NCI-H1417 treated with DMSO at 0.1 percent for 48 hours (cell line): ENCODE measurements at places on chromosomes 6 and 20.

- DNase-seq = no peak
These were observed 26.9 kb downstream of the ARMC2 start for GRCh38 chr6:108875161-108875555.

DNA sequence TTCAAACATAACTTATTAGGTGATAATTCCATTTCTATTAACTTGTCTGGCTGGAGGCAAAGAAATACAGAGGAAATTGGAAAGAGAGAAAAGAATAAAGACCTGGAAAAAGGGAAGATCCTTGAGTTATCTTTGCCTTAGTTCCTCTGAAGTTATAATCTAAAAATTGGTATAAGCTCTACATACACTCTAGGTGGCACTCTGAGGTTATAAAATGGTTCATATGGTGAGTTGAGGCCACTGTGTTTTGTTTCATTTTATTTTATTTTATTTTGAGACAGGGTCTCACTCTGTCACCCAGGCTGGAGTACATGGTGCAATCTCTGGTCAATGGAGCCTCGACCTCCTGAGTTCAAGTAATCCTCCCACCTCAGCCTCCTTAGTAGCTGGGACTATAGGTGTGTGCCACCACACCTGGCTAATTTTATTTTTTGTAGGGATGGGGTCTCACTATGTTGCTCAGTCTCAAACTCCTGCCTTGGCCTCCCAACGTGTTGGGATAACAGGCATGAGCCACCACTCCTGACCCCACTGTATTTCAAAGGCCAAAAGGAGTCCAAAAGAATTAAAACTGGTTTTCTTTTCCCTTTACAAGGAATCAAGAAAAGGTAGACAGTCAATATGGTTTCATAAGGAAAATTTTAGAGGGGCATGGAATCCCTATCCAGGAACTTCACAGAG is 19.4 kb downstream of the GPX6 start:
- no peak for DNase-seq

- DNase-seq = no peak
These were observed 121.0 kb downstream of the BTBD9 start for GRCh38 chr6:38518511-38519304.

GRCh38 chr6:7640607-7641577 is 50.9 kb downstream of the SNRNP48 start:
- no peak for DNase-seq

DNA sequence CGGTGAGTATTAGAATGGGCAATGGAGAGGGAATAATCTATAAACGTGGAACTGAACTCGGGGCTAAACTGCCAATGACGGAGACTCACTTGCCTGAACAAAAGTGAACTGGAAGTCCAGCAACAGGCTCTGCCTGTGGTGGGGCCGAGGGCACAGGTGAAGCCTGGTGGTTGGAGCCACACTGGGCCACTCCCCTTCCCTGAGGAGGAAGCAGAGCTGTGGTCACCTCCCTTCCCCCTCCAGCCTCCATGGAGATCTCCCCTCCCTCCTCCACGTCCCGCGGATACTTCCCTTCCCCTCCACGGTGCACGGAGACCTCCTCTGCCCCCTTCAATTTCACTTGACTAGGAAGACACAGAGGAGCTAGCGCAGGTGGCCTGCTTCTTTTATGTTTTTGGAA is 14.7 kb upstream of the DSP start:
- no peak for DNase-seq

GRCh38 chr6:142376800-142377496 is 75.1 kb downstream of the ADGRG6 start:
- peak; percentile 88 for DNase-seq

- no peak for DNase-seq
These were observed 261.9 kb downstream of the PHF3 start for GRCh38 chr6:63897459-63897858.

GRCh38 chr6:22470454-22471131 is 98.8 kb upstream of the HDGFL1 start:
- no peak for DNase-seq

DNA sequence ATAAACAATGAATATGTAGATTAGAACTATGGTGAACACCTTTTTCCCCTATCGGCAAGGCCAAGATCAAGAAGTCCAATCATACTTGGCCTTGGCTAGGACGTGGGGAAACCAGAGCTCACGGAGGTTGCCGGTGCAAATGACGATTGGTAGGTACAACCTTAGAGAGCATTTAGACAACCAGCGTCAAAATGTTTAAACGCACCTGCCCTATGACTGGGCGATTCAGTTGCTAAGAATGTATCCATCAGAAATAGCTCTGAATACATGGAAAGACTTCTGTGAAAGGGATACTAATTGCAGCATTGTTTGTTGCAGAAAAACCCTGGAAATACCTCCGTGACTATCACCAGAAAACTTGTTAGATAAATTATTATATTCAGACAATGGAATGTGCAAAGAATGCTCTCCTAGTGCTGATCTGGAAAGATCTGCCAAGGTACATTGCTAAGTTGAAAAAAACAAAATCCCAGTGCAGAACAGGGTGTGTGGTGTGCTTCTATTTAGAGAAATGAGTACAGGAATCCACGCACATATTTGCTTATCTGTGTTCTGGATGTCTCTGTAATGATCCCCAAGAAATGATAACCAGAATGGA is 48.0 kb upstream of the PTPN1 start:
- DNase-seq = no peak

DNA sequence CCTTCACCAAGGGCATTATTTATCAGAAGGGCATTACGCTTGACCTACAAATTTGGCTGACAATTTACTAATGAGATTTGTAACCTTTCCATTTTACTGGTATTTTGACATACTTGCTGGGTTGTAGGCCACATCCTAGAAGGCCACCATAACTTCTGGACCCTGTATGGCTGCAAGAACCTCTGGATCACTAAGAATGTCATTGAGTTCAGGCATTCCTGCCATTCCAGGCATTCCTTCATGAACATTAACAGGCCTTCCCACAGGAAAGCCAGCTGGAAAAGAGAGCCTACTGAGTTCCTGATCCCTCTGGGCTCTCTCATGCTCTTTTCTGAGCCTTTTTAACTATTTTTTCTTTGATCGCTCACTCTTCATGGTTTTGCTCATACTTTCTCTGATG is 28.4 kb upstream of the SLC35A1 start:
- no peak for DNase-seq

GRCh38 chr6:33945931-33946330 is 142.1 kb upstream of the MLN start:
- DNase-seq = no peak

GRCh38 chr6:36230371-36230770 is 33.8 kb downstream of the BRPF3 start:
- no peak for DNase-seq

DNA sequence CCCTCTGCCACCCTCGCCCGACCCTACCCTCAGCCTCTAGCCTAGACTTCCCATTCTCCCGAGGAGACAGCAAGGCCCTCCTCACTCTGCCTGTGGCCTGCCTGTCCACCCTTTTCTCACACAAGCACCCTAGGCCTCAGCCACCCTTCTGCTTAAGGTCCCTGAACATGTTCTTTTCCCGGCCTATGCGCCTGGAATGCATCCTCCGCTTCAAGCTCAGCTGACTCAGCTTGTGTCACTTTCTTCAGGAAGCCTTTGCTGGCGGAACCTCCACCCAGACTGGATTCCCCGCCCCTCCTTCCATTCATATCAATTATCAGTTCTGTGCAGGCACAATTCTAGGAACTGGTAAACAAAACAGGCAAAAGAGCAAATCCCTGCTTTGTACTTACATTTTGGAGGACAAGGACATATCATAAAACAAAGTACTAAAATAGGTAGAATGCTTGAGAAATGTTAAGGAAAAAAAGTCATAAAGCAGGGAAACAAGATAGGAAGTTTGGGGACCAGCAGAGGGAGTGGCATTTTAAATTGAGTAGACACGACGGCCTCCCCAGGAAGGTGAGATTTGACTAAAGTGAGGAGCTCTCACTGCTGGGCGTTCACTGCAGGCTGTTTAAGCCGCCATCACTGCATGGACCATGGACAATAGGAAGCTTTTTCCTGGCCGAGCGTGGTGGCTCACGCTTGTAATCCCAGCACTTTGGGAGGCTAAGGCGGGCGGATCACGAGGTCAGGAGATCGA is 17.9 kb upstream of the SNHG17 start:
- DNase-seq = no peak

DNA sequence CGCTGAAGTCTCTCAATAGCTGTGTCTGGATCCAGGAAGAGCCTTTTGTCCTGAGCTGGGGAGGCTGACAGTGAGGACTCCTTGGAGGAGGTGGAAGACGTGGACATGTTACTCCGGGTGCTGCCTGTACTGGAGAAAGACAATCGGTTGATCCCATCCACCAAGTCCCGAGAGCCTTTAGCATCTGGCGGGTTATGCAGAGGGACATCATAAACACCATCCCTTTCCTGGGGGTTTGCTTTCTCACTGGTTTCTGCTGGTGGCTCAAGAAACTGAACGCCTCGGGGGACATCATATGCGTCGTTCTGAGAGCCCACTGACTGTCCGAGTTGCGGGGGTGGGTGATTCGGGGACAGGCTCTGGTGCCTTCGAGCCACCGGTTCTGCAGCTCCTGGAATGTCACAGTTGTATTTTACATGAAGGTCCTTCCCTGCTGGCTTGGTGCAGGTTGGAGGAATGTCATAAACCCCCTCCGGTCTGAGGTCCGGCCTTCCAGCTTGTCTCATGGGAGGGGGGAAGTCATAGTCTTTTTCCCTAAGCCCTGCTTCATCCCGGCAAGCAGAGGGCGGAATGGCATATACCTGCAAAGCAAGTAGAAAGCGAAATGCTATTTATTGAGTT is 41.7 kb downstream of the NEDD9 start:
- DNase-seq = no peak

DNA sequence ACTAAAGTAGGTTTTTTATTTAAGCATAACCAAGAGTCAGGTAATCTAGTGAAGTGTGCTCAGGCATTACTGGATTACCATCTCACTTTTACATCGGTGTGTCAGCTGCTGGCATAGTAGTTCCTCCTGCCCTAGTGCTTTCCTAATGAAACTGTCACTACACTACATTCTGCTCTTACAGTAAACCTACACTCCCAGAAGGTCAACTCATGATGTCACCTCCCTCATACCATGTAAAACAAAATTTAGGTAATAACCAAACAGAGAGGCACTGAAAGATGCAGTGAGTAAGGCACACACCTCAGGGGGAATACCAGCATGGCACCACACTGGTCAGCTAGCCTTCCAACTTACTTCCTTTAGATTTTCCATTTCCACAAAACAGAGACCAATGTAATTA is 23.3 kb downstream of the HUS1B start:
- DNase-seq = no peak

GRCh38 chr20:59402681-59403080 is 102.3 kb downstream of the EDN3 start:
- no peak for DNase-seq

GRCh38 chr6:2467929-2468600 is 222.7 kb upstream of the GMDS start:
- no peak for DNase-seq

- DNase-seq = no peak
These were observed 25.7 kb downstream of the EZR start for GRCh38 chr6:158793432-158793831.

DNA sequence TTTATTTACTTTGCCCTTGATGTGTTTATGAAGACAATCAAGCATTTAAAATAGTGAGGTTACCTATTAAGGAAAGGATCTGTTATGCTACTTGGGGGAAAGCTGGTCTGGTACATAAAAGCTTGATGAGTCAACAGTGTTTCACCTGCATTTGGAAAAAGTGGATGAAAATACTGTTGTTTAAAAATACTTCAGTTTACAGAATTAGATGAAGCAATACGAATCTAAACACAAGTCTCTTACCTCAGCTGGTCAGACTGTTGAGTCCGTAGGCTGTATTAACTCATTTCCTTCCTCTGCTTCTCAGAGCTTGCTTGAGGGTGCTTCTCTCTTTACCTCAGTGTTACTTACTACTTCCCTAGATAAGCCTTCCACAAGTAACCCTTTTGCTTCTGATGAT is 36.1 kb downstream of the NKX2-4 start:
- DNase-seq = no peak

GRCh38 chr20:8082989-8083388 is 49.1 kb upstream of the PLCB1 start:
- no peak for DNase-seq

GRCh38 chr6:37615564-37616340 is 81.9 kb downstream of the MDGA1 start:
- DNase-seq = no peak

- no peak for DNase-seq
These were observed 1.3 kb downstream of the OXT start for GRCh38 chr20:3072530-3073250.

DNA sequence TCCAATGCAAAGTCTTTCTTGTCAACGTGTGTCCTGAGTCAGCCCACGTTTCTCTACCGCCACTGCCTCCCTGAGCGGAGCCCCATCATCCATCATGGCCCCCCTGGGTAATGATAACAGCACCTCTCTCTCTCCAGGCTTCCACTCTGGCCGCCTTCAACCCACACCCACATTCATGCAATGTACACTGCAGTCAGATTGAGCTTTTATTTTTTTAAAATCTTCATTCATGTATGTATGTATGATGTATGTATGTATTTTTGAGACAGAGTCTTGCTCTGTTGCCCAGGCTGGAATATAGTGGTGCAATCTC is 245.2 kb downstream of the PREX1 start:
- DNase-seq = no peak

- DNase-seq = no peak
These were observed 23.2 kb downstream of the RBCK1 start for GRCh38 chr20:431012-431904.

DNA sequence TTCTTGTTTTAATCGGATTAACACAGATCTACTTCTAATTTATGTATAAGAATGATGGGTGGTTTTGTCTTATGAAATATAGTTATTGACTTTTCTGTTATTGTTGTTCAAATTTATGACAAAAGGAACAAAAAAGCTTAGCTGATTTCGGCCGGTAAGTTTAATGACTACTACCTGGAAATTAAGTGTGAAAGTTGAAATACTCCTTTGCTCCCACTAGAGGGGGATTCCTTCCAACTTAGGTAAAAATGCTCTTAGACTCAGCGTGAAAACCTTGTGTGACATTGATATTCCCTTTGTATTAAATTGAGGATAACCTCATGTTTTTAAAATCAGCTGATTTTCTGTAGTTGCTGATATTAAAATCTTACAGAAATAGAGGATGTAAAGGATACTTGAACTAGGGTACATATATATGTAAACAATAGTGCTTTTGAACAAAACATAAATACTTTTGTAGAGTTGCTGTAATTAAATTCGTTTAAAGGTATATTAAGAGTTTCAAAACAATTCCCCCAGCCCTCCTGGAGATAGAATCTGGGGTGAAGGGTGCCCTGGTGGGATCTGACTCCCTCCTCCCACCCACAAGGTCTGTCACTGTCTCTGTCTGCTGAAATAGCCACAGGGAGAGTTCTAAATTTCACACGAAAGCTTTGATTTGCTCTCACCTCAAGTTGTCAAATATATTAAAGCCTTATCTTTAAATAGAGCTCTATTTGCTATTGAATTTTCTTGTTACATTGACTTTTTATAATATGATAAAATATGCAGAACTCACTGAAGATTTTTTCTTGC is 257.5 kb downstream of the ARID1B start:
- peak; percentile 23 for DNase-seq

- no peak for DNase-seq
These were observed 395.0 kb downstream of the CDKAL1 start for GRCh38 chr6:20929283-20929682.

GRCh38 chr20:62145688-62146018 is 2.1 kb downstream of the SS18L1 start:
- DNase-seq = no peak

GRCh38 chr6:84258268-84258667 is 30.8 kb upstream of the CEP162 start:
- DNase-seq = no peak

- DNase-seq = peak; percentile 59
These were observed at the start of gene MANEA for GRCh38 chr6:95577304-95578105. TSS of gene MANEA (plus strand) at chr6:95577535. CDS start at chr6:95586440, 8,905 bp downstream.

- peak; percentile 16 for DNase-seq
These were observed at the start of gene BRPF3 for GRCh38 chr6:36196113-36196879. TSS of gene BRPF3 (plus strand) at chr6:36196744. CDS start at chr6:36200323, 3,579 bp downstream.
